ENCODE measurements at places on chromosomes 2 and 18. TPM values are rescaled to one million over a fixed set of nuclear protein-coding genes. Genes with fewer than 3 reads are reported as not detected.

- DNase-seq: no peak
Observed at GRCh38 chr2:73859721-73860586, 31.2 kb downstream of the STAMBP start.

- DNase-seq: no peak
Observed at GRCh38 chr2:168999668-169000213, 31.4 kb downstream of the ABCB11 start.

GRCh38 chr2:43224571-43225092, 1.8 kb downstream of the ZFP36L2 start:
- DNase-seq: no peak

CPO gene
- 0.89 TPM for total RNA-seq

DNA sequence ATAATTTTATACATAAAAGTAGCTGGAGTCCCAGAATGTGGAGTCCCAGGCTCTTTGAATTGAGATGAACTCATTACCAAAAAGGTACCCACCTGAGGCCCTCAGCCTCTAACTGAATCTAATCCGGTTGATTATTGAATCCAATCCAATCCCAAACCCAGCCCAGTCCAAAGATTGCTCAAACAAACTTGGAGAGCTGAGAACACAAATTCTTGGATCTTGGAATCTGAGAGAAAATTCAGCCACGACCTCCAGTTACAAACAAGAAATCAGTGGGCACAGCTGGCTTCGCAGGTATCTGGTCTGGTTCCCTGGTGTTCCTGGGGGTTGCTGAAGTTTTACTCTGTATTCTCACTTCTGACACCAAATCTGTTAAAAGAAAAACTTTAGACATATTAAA, 28.4 kb upstream of the RHOB start:
- peak; percentile 5 for DNase-seq

GRCh38 chr2:128702616-128703015, 383.9 kb upstream of the HS6ST1 start:
- no peak for DNase-seq

DNA sequence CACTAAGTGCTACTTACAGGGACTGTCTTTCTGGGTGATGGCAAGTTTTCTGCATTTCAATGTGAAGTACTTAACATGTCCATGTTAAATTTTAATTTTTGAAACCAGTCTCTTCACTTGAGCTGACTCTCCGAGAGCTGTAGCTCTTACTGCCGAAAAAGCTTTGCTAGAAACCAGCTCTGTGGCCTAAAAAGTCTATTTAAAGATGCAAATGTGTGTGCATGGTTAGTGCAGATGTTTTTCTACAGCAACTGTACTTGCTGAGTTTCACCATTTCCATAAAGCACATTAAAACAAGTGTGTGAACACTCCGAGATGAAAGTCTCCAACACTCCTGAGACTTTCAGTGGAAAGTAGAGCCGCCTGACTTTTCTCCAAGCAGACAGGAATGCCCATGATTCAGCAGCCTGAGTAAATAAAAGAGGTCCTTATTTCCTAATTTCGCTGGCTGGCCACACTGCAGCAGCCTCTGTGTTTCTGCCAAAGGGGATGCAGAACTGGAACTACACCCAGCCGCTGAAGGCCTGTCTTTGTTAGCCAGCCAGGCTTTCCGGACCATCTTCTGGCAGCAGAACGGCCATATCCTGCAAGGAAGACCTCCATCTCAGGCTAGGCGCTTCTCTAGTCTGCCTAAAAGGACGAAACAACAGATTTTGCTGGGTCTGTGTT, 121.2 kb downstream of the ZNF521 start:
- peak; percentile 82 for DNase-seq

GRCh38 chr2:101432411-101433181, 42.3 kb downstream of the RFX8 start:
- DNase-seq: no peak

NEB gene
- 2.2 TPM for total RNA-seq

DNA sequence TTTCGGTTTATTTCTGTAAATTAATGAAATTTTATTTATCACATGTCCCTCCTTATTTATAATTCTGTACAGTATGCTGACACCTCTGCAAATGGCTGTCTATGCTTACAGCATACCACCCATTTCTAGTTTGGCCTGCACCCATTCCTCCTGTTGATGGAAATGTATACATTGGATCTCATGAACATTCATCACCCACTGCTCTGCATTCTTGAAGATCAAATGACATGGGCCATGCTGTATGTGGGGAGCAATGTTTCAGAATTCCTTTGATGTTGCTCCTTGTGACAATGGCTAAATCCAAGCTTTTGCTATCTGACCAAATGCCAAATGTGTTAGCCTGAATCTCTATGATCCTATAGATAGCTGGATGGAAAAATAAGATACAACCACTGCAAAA, 55.3 kb upstream of the ITGB6 start:
- no peak for DNase-seq

DNA sequence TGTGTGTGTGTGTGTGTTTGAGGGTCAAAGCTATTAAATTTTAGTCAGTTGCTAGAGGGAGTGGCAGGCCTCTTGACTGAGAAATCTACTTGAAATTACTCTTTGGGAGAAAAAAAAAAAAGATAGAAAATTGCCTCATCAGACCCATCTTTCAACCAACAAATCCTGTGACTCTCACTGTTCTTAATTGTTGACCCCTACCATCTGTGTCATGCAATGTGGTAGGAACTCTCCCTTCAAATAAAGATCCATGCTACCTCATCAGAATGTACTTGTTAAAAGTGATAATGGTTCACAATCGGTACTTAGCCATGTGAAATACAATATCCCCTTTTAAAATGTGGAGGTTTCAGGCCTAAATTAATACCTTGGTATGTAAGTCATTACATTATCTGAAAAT, 670.8 kb upstream of the FANCL start:
- no peak for DNase-seq

Data from sciatic nerve (tissue), 2 donors.